ENCODE measurements at places on chromosomes 12 and 14.

DNA sequence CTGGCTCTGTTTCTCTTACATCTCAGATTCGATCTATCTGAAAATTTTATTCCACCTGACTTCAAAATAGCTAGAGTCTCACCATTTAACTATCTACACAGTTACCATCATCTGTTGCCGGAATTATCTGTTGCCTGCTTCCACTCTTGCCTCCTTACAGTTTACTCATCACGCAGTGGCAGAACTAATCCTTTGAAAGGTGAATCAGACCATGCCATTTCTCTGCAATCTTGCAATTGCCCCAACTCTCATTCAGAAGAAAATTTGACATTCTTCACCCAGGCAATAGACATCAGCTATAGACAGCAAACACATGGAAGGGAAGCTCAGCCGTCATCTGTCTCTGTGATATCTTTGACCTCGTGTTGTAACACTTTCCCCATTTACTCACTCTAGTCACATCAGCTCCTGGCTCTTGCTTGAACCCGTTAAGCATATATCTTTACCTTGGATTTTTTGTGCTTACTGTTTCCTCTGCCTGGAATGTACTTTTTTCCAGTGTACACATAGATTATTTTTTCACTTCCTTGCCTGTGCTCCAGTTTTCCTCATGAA, 85.5 kb downstream of the PDE3A start:
- no peak for DNase-seq

DNA sequence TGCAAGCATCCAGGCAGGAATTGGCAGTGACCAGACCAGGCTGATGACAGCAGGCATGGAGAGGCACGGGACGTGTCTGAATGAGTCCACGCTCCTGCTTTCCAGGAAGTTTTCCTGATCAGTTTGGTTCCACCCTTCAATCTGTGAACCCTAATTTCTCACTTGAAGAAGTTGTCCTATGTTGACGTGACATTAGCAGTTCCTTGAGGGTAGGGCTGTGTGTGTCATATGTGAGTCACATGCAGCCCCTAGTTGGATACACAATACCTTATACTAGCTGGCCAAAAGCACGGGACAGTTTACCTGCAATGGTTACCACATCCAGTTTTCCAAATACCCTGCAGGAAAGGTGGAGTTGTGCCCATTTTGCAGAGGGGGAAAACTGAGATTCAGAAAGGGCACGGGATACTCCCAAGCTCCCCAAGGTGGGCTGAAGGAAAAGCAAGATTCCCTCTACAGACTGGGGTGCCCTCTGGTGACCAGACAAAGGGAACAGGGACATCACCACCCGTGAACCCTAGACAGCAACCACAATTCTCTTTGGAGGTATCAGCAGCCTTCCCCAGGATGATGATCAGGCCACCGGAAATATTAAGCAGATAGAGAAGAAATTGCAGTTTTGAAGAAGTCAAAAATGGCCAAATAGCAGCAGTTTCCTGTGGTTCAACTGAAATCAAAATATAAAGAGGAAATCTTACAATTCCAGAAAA, 194.5 kb downstream of the PHETA1 start:
- no peak for DNase-seq

DNA sequence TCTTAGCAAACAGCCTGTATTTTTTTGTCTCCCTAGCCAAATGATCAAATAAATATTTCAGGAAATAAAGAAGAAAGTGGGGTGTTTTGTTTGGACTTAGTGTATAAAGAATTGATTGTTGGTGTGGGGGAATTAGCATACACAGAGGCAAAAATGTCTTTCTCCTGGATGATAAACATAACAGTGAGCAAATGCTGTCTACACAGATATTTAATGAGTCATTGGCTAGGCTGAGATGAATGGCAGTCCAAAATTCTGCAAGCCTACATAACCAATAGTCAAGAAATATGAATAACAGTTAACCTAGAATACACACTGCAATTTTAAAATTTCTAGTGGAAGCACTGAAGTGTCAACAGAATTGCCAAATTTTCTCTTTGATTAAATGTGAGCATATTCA, 35.8 kb downstream of the MYF5 start:
- DNase-seq: no peak

DNA sequence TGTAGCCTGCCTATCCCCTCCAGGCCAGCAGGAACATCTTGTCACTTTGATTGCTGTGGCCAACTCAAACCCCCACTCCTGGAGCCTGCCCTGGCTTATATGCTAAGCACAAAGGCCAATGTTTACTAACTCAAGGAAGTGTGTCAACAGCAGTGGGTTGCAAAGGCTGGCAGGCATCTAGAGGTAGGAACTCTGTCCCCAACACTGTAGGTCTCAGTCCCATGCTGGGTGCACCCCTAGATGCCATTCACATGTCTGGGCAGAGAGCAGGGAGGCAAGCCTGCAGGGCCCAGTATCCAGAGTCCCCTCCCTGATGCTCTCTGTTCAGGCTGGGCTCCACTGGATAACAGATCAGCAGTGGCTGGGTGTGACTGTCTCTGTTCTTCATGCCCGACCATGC, 1.6 kb upstream of the HPD start:
- no peak for DNase-seq
